Activated CD4-positive, alpha-beta T cell treated with anti-CD3 and anti-CD28 coated beads, Interleukin-2, amount 50 U/mL, for 16 hours (primary cell): ENCODE measurements at places on chromosomes 7 and 10.

- DNase-seq = no peak
These were observed 15.3 kb downstream of the EPHB6 start for GRCh38 chr7:142870147-142870559.

DNA sequence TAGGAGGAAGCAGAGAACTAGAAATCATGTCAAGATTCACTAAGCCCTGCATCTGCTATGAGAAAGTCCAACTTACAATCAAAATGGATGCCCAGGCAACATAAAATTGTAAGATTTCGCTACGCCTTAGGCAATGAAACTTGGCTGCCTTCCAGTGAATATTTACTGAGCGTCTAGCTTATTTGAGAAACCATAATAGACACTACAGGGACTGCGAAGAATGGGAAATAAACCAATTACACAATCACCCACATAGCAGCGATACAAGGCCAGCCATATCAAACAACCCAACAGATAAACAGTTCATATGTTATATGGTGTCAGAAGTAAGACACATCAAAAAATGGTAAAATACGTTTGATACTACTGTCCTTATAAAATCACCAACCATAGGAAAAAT is 545.0 kb upstream of the C7orf33 start:
- DNase-seq = no peak

GRCh38 chr7:144975882-144976281 is 140.0 kb upstream of the TPK1 start:
- no peak for DNase-seq

- DNase-seq = no peak
These were observed 471.6 kb upstream of the AKR1E2 start for GRCh38 chr10:4354382-4354812.

DNA sequence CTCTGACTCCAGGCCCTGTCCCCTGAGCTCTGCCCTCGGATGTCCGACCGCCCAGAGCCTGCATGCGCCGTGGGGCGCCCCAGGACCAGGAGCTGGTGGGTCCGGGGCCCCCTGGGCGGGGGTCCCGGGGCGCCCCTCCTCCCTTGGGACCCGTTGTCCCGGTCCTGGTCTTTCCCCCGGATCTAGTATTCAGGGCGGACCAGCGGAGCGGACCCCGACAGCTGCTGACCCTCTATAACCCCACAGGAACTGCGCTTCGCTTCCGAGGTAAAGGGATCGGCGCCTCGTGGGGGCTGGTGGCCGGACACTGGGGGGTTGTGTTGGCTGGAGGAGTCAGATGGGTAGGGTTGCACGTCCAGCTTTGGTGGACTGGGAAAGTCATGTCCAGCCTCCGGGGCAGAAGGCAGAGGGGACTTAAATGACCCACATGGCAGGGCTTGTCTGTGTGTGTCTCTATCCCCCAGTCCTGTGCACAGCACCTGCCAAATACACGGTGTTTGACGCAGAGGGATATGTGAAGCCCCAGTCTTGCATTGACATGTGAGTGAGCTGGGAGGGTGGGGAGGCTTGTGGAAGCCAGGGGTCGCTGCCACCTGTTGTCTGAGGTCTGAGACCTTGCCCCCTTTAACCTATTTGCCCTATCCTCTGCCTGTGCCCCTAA is 520 bp downstream of the MOSPD3 start:
- no peak for DNase-seq

- DNase-seq = no peak
These were observed 200.9 kb upstream of the AOAH start for GRCh38 chr7:36925207-36925606.

DNA sequence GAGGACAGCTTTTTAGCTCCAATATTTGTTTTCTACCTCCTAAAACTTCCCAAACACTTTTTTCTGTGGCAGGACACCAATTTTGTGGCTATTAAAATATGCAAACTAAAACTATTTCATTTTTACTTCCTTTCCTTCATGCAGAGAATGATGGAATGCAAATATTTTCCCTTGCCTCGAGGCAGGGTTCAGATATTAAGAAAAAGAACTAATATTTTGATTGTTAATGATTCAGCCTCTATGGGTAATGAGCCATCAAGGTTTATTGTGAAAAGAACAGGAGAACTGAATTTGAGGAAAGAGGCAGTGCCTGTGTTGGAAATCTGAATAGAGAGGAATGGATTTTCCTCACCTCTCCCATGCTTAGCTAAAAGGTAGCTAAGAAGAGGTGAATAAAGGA is 43.1 kb upstream of the CASD1 start:
- no peak for DNase-seq

GRCh38 chr7:127690806-127691205 is 38.8 kb downstream of the SND1 start:
- DNase-seq = no peak

GRCh38 chr7:82172017-82172416 is 271.6 kb downstream of the CACNA2D1 start:
- no peak for DNase-seq

GRCh38 chr7:139901901-139902300 is 72.8 kb downstream of the TBXAS1 start:
- DNase-seq = no peak

GRCh38 chr7:116028787-116029186 is 1.8 kb downstream of the TFEC start:
- no peak for DNase-seq

- DNase-seq = no peak
These were observed 77.4 kb downstream of the CHST15 start for GRCh38 chr10:124015991-124016390.

GRCh38 chr7:157462840-157463239 is 126.0 kb downstream of the DNAJB6 start:
- no peak for DNase-seq

- no peak for DNase-seq
These were observed 11.2 kb downstream of the MIOS start for GRCh38 chr7:7577888-7578287.

- no peak for DNase-seq
These were observed 199.9 kb upstream of the ZMIZ1 start for GRCh38 chr10:78868861-78869260.

DNA sequence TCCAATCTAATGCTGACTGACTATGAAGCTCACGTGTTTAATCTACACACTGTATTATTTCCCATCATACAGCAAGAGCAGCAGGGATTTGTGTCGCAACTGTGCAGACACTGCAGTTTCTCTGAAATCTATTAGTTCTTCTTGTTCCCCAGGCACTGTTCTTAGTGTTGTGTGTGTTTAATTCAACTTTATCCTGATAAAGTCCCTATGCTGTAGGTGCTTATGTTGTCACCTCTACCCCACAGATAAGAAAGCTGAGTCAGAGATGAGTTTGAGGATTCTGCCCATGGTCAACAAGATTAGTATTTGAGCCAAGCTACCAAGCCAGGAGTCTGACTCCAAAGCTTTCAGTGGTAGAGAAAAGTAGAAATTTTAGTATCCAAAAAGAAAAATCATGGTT is 22.5 kb upstream of the EPHB6 start:
- no peak for DNase-seq

DNA sequence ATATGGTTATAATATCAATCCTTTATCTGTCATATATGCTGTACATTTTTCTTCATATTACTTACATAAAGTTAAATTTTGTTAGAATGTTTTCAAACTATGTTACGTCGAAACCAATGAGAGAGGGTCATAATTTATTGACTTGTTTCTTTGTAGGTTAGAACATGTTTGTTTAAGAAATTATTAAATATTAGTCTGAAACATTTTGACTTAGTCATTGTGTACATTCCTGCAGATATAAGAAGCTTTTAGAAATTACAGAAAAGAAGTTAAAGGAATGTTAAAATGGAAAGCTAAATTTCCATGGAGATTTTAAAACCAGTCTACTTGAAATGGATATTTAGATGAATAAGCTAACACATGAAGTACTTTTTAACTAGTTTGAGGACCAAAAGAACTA is 99.8 kb downstream of the ANKRD30A start:
- no peak for DNase-seq

DNA sequence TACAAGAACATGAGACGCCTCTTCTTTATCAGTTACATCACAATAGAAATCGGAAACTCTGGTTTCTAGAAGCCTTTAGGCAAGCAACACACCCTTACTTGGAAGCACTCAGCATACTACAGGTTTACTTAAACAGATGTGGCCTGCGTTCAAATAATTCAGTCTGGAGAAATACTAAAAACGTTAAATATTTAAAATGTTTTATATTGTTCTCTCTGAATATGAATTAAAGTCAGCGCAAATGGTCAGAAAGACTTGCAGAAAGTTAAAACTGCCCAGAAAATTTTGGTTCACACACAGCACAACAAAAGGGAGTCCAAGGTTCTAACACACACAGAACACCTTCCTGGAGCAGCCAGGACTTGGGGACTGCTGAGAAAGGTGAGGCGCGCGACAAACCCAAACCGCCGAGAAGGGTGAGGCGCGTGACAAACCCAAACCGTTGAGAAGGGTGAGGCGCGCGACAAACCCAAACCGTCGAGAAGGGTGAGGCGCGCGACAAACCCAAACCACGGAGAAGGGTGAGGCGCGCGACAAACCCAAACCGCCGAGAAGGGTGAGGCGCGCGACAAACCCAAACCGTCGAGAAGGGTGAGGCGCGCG is 25.8 kb downstream of the ESYT2 start:
- no peak for DNase-seq

- no peak for DNase-seq
These were observed 84.6 kb upstream of the CAPZA2 start for GRCh38 chr7:116777651-116778281.

- no peak for DNase-seq
These were observed 46.2 kb upstream of the SLC39A12 start for GRCh38 chr10:17905491-17905890.

GRCh38 chr10:77643795-77644468 is 6.3 kb upstream of the KCNMA1 start:
- peak; percentile 21 for DNase-seq

DNA sequence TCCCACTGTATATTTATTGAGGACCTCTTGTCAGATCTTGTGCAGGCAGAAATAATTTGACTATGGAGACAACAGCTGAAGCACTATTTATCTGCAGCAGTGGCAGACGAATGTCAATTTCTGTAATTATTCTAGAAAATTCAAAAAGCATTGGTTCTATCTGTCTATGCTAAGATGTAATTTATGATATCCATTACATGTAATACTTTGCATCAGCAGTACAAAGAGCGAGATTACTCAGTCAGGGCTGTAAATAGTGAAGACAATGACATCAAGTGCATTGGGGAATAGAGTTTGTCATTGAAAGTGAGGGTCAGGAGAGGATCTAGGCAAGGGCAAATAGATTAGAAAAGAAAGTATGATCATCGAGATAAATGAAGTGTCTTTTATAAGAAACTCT is 508.2 kb downstream of the ZWINT start:
- DNase-seq = no peak

GRCh38 chr10:129945526-129945925 is 18.5 kb downstream of the EBF3 start:
- no peak for DNase-seq

- no peak for DNase-seq
These were observed 137.2 kb downstream of the PHTF2 start for GRCh38 chr7:77935652-77936348.

DNA sequence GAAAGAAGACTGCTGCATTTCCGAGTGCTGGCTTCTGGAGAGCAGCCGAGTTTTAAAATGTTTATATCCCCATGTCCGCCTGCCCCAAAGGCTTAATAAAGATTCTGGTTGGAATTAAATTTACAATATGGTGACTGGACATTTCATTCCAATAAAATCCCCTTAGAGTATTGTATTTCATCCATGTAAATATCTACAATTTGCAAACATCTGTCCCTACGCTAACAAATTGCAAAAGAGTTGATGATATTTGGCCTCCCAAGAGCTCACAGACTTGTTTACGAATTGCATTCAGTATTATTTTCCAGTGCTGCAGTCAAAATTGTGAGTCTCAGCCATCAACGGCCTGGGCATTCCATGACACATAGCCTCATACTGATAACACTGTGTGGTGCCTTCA is 50.1 kb downstream of the PLEKHS1 start:
- no peak for DNase-seq

DNA sequence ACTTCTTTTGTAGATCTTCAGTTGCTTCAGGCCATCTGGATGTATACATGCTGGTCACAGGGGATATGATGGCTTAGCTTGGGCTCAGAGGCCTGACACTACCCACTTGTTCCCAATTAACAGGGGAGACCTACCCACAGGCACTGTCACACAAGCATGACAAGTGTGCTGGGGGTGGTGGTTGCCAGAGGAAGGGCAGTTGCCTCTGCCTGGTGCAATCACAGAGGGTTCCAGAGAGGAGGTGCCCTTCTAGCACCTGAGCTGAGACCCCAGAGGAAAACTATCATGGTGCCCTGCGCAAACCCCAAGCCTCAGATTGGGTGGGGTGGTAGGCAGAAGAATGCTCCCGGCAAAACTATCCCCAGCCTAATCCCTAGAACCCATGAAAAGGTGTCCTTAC is 65.6 kb upstream of the NANOS1 start:
- DNase-seq = no peak

GRCh38 chr10:77927402-77928246 is 1.1 kb upstream of the DLG5 start:
- DNase-seq = no peak

GRCh38 chr7:18902892-18903291 is 214.5 kb downstream of the TWIST1 start:
- no peak for DNase-seq

DNA sequence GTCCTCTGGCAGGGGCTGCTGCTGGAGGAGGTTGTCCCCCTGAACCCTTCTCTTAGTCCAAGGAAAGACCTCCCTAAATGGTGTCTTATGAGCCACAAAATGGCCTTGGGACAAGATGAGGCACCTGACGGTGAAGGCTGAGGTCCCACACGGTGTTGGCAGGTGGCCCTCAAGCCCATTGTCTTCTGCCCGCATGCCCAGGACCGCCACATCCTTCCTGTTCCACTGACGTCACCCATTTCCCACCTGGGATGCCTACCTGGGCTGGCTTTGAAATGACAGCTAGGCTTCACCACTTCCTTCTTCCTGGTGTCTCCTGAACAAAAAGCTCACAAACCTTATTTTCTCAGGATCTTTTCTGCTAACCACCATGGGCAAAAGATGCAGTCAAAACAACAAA is 2.1 kb upstream of the DMBT1 start:
- no peak for DNase-seq

GRCh38 chr10:27446091-27446918 is 57.8 kb upstream of the RAB18 start:
- peak; percentile 16 for DNase-seq

DNA sequence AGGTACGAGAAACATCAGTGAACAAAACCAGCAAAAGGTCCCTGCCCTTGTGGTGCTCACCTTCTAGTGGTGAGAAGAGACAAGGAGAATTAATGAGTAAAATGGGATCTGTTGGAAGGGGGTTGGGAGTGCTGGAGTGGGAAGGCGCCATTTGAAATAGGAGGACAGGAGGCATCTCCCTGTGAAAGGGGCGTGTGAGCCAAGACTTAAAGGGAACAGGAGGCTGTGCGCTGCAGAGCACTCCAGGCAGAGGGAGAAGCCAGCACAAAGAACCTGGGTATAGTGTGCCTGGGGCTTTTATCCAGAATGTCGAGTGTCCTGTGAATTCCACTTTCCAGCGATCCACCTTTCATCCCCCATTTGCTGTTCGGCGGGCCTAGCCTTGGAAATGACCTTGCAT is 497.9 kb upstream of the GALNT17 start:
- DNase-seq = no peak

- DNase-seq = no peak
These were observed 116.7 kb upstream of the C7orf33 start for GRCh38 chr7:148473703-148474480.
